ENCODE measurements at places on chromosomes 1 and 21. TPM values are rescaled to one million over a fixed set of nuclear protein-coding genes. Genes with fewer than 3 reads are reported as not detected.
A peak's percentile ranks its signal among the peaks of the same experiment; 100 is the strongest.

DNA sequence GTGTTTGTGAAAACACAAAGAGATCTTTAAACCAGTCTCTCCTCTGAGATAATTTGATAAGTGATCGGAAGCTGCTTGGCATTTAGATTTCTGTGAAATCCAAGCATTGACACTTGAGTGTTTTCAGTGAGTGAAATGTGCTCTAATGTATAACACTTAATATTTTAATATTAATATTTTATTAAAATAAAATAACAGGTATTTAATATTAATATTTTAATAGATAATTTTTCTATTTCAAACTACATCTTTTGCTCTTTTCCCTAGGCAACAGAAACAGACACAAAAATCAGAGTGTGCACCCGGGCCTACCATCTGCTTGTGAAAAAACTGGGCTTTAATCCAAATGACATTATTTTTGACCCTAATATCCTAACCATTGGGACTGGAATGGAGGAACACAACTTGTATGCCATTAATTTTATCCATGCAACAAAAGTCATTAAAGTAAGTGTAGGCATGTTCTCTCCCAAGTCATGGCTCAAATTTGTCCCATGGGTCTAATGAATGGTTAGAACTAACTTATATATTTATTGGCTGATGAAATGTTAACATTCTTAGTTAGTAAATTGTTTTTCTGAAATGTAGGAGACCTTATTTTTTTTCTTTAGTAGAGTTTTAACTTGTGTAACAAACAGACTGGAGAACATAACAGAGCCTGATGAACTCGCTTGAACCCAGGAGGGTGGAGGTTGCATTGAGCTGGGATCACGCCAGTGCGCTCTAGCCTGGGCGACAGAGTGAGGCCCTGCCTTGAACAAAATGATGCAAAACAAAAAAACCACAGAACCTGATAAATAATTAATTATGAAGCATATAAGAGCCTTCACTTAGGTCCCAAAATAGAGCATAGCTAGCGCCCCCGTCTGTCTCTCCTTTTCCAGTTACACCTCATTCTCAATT, 55.2 kb downstream of the MTR start:
- no peak for DNase-seq

GRCh38 chr1:2210786-2211185, 16.2 kb upstream of the FAAP20 start:
- DNase-seq = peak; percentile 33

GRCh38 chr1:234553240-234554188, 56.5 kb downstream of the IRF2BP2 start:
- DNase-seq = peak; percentile 43

DNA sequence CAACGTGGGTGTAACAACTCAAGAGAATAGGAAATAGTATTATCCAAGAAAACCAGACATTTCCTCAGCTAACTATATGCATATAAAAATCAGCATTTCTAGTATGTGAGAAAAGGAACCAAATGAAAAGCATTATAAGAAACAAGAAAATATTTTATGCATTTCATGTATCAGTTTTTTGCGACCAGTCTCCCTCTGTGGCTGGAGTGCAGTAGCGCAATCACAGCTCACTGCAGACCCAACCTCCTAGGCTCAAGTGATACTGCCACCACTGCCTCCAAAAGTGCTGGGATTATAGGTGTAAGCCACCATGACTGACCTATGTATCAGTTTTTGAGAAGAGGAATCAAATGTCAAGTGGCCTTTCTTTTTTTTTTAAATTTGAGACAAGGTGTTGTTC, 31.0 kb downstream of the SLC16A1 start:
- DNase-seq = no peak

The RGS18 gene
- polyA plus RNA-seq = 1.0 TPM

The POLR3C gene
- polyA plus RNA-seq = 18.5 TPM
